Central memory CD8-positive, alpha-beta T cell (primary cell): ENCODE measurements at places on chromosomes 4 and X.

- DNase-seq, result no peak
Measured at GRCh38 chr4:152850377-152850776, 70.6 kb downstream of the ARFIP1 start.

DNA sequence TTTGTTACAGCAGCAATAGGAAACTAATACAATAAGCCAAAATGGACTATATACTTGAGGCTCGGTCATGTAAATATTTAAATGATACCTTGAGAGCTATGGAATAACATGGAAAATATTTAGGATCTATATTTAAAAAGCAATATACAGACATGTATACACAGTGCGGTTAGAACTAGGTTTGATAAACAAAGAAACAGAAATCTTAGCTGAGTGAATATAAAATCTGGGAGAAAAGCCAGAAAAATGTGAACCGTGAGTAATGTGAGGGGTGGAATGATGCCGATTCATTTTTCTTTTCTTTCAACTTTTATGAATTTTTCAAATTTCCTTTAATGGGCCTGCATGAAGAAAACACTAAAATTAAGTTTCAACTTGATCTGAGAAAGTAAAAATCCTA lies 104.1 kb downstream of the ATXN3L start:
- DNase-seq, result no peak

DNA sequence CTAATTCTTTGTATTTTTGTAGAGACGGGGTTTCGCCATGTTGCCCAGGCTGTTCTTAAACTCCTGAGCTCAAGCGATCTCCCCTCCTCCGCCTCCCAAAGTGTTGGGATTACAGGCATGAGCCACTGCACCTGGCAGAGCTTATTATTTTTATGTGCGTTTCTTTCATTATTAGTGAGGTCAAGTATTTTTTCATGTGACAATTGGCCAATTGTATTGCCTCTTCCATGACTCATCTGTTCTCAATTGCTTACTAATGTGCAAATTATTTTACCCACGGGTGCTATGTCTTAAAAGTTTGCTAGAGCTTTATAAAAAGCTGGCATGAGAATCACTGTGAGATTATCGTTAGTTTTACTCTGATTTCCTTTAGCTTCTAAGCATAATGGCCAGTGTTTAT lies 13.0 kb upstream of the ARX start:
- no peak for DNase-seq

- no peak for DNase-seq
Measured at GRCh38 chrX:13791559-13791958, 25.3 kb downstream of the GPM6B start.

DNA sequence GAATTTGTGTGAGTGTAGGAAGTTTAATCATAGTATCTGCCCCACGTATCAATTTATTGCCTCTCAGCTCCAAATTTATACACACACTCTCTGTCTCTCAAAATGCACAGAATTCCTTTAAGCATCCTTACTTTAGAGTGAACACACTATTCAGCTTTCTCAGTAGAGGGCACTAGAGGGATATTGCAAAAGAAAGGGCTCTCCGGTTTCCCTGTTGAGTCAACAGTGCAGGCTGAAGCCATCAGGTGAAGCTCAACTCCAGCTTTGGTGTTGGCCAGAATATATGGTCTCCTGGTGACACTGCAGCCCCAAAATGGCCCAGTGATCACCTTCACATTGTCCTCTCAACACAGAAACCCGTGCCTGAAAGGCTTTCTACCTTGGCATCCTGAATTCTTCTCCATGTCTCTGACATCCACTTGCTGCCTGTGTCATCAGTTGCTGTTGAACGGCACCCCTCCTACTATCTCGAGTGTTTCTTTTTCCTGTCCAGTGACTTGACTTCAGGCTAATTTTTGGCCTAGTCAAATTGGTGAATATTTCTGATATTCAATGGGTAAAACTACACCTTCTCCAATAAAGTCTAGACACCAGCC lies 670.5 kb downstream of the GABRG1 start:
- no peak for DNase-seq

- DNase-seq, result no peak
Measured at GRCh38 chrX:115561605-115562479, 868 bp downstream of the PLS3 start.

DNA sequence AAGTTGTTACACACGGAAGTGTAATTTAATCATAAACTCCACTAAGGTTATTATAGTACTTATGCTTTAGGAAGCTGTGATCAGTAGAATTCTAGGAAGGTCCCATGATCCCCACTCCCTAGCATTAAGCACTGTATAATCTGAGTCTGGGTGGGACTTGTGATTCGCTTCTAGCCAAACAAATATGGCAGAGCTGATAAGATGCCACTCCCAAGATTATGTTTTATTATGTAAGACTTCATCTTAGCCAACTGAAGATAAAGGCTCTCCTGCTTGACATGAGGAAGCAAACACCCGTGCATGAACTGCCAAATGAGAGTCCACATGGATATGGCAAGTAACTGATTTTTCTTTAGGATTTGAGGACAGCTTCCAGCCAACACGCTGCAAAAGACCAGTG lies 186.4 kb upstream of the NDST3 start:
- DNase-seq, result no peak

GRCh38 chr4:89070041-89070440 lies 13.1 kb upstream of the FAM13A start:
- no peak for DNase-seq

- DNase-seq, result no peak
Measured at GRCh38 chrX:3549411-3549911, 164.0 kb downstream of the PRKX start.

DNA sequence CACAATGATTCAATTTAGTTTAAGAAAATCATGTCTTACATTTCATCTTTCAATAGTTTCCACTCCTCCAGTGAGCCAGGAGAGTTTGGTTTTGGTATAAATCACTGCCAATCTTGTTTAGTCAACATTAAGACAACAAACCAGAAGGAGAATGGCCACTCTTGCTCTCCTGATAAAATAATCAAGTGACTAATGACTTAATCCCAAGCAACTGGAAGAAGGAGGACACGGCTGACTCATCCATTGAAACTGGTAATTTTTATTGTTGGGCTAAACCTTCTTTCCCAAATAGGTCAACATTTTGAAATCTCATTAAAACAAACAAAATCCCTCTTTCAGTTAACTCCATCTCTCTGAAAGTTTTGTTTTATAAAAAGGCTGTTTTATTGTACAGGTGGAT lies 230.2 kb downstream of the CLCN4 start:
- no peak for DNase-seq

DNA sequence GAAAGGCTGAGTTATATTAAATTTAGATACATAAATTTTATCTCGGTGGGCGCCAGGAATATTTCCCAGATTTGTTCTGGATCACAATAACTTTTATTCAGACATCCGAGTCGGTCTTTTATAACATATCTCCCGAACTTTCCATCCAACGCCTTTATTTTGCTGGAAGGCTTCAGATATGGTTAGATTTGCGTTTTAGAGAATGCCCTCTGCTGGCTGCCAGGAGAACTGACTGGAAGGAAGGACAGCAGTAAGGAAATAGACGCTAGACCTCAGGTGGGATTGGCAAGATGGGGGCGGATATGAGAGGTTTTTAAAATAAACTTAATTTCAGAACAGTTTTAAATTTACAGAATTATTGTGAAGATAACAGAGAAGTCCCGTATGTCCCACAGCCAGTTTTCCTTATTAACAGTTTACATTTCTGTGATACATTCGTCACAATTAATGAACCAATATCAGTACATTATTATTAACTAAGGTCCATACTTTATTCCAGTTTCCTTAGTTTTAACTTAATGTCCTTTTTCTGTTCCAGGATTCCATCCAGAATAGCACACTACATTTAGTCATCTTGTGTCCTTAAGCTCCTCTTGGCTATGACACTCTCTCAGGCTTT lies 4.6 kb upstream of the KANTR start:
- no peak for DNase-seq

DNA sequence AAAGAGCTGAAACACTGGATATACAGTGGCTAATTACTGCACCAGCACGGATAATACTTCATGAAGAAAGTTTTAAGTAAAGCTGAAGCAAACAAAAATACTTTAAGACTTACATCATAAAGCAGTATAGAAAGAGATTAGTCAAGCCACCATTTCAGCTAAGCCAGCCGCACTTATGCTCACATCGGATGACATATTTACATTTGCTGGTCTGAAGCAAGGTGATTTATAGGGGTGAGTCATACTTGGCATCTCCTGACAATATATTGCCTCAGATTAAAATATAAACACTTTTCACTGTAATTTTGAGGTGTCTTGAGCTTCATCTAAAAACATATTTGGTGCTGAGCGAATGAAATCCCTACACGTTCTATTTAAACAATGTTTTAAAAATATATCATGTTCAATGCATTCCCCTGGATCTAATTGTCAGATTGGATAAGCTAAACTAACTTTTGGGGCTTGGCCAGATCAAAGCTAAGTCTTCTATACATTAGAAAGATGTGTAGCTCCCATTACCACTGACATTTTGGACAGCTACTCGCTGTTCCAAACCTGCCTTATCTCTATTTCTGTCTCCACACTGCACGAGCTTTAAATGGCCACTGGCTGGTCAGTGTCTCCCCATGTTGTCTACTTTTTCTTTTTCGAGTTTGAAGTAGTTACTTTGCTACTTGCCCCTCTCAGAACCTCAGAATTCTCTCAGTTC lies 103.2 kb downstream of the VCX2 start:
- no peak for DNase-seq
